Stimulated activated CD8-positive, alpha-beta memory T cell treated with anti-CD3 and anti-CD28 coated beads, Interleukin-4, amount 100 ng/mL, for 48 hours (primary cell): ENCODE measurements at places on chromosomes 11 and 22.

GRCh38 chr22:44392446-44392921, 79.7 kb upstream of the SHISAL1 start:
- no peak for DNase-seq

GRCh38 chr22:37999640-38000272, 15.4 kb upstream of the SOX10 start:
- no peak for DNase-seq

DNA sequence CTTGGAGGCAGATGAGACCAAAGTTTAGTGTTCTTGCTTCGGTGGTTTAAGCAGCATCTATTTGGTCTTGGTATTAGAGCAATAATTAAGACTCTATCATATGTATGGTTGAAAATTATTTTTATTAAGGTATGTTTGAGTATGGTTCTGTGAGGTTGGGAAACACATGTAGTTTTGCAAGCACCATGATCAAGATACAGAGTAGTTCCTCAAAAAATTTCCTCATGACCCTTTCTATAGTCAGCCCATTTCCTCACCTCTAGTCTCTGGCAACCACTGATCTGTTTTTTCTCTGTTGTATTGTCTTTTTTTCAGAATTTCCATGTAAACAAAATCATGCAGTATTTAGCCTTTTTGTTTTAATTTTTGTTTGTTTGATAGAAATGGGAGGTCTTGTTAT, 18.4 kb downstream of the MTMR3 start:
- DNase-seq = no peak

GRCh38 chr11:69133251-69133650, 22.5 kb upstream of the SMIM38 start:
- DNase-seq = no peak
